Osteoblast (primary cell): ENCODE measurements at places on chromosomes 6 and 20. TPM values are rescaled to one million over a fixed set of nuclear protein-coding genes. Genes with fewer than 3 reads are reported as not detected.
A peak's percentile ranks its signal among the peaks of the same experiment; 100 is the strongest.

ABHD16B gene
- not detected in 2 replicates for total RNA-seq

BICRAL gene
- total RNA-seq: 9.4 TPM in 2 replicates

SEMG2 gene
- not detected in 2 replicates for total RNA-seq

ZNF165 gene
- 0.36 and 1.2 TPM in 2 replicates for total RNA-seq

TREML2 gene
- not detected in 2 replicates for total RNA-seq

GRCh38 chr6:16630026-16630643 lies 131.1 kb downstream of the ATXN1 start:
- no peaks in the 10 kb centered on the region for H3K36me3 ChIP-seq
- H3K27ac ChIP-seq: no peak overlapping the region
- no peaks in the 10 kb centered on the region for H3K27me3 ChIP-seq
- H3K4me3 ChIP-seq: no peak overlapping the region

- no peaks in the 10 kb centered on the region for H3K4me1 ChIP-seq
- DNase-seq: no peak
- H3K27ac ChIP-seq: no peak overlapping the region
- H3K4me3 ChIP-seq: no peak overlapping the region
These were observed 336.7 kb downstream of the GJA1 start for GRCh38 chr6:121771937-121772720.

GRCh38 chr20:51164731-51165130 lies 141.8 kb upstream of the KCNG1 start:
- H3K27ac ChIP-seq: no peak overlapping the region
- H3K36me3 ChIP-seq: no peaks in the 10 kb centered on the region
- H3K4me1 ChIP-seq: no peaks in the 10 kb centered on the region
- no peak for DNase-seq

- no peak overlapping the region for H3K4me3 ChIP-seq
- no peaks in the 10 kb centered on the region for H3K4me1 ChIP-seq
- DNase-seq: no peak
- H3K36me3 ChIP-seq: no peaks in the 10 kb centered on the region
- no peak overlapping the region for H3K27ac ChIP-seq
- H3K27me3 ChIP-seq: peaks cover 8% of the 10 kb centered on the region
These were observed 57.7 kb downstream of the ZDHHC14 start for GRCh38 chr6:157438611-157439111.

GRCh38 chr6:108526739-108527174 lies 34.0 kb upstream of the FOXO3 start:
- no peak overlapping the region for H3K4me3 ChIP-seq
- no peaks in the 10 kb centered on the region for H3K36me3 ChIP-seq
- DNase-seq: no peak
- no peaks in the 10 kb centered on the region for H3K4me1 ChIP-seq
- H3K27ac ChIP-seq: no peak overlapping the region

- no peak overlapping the region for H3K4me3 ChIP-seq
- peaks cover 2% of the 10 kb centered on the region for H3K27me3 ChIP-seq
- H3K4me1 ChIP-seq: no peaks in the 10 kb centered on the region
- no peaks in the 10 kb centered on the region for H3K36me3 ChIP-seq
These were observed 28.3 kb downstream of the NFATC2 start for GRCh38 chr20:51514249-51514648.

DNA sequence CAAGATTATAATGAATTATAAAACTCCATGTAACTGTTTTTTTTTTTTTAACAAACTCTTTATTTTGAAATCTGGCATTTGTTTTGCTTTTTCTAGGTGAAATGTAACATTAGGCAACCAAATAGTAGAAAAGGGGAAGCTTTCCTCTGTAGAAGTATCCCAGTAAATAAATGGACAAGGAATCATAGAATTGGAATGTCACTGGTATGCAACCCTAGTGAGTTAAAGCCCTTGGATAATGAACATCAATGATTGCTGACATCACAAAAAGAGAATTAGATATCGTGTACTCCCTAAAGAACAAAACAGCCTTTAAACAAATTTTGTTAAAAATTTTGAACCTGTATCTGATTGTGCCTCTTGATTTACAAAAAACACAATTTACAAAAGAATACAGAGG lies 93.9 kb upstream of the OGFRL1 start:
- H3K4me3 ChIP-seq: no peak overlapping the region
- no peaks in the 10 kb centered on the region for H3K27me3 ChIP-seq
- no peaks in the 10 kb centered on the region for H3K36me3 ChIP-seq
- H3K4me1 ChIP-seq: peaks cover 28% of the 10 kb centered on the region
- DNase-seq: no peak

- no peak overlapping the region for H3K4me3 ChIP-seq
- H3K36me3 ChIP-seq: no peaks in the 10 kb centered on the region
- no peaks in the 10 kb centered on the region for H3K27me3 ChIP-seq
- H3K4me1 ChIP-seq: no peaks in the 10 kb centered on the region
These were observed 637.5 kb upstream of the MAN1A1 start for GRCh38 chr6:119986934-119987549.

DNA sequence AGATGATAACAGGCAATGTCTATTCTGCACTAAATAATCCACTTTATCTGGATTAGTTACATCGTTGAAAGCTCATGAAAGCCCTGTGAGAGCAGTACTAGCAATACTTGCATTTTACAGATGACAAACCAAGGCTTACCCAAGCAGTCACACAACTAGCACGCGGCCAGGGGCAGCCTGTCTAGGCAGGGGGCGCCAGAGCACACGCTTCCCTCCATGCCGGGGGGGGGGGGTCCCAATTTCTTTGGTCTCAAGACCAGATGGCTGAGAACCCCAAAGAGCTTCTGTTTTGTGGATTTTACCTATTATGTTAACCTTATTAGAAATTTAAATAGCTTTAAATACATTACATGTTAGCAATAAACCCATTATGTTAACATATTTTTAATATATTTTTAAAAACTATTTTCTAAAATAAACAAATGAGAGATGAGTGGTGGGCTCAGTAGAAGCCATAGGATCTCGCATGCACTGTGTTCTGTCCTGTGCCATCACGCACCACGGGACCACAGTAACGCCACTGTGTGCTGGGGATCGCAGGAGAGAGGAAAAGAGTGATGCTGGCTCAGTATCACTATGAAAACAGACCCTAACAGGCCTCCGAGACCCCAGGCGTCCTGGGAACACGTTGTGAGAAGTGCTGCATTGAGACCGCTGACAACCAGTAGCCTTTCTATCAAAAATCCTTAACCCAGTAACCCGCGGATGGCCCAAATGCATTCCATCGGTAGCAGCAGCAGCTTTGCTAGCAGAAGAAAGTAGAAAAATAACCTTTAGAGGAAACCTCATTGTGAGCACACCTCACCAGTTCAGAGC lies 5.3 kb upstream of the PRR18 start:
- peak; percentile 93 for DNase-seq
- H3K4me1 ChIP-seq: no peaks in the 10 kb centered on the region
- H3K36me3 ChIP-seq: no peaks in the 10 kb centered on the region
- H3K27ac ChIP-seq: no peak overlapping the region

GRCh38 chr6:45690846-45691245 lies 313.1 kb upstream of the SUPT3H start:
- no peaks in the 10 kb centered on the region for H3K27me3 ChIP-seq
- no peak overlapping the region for H3K27ac ChIP-seq
- peak; percentile 58 for DNase-seq
- H3K36me3 ChIP-seq: no peaks in the 10 kb centered on the region
- no peaks in the 10 kb centered on the region for H3K4me1 ChIP-seq

DNA sequence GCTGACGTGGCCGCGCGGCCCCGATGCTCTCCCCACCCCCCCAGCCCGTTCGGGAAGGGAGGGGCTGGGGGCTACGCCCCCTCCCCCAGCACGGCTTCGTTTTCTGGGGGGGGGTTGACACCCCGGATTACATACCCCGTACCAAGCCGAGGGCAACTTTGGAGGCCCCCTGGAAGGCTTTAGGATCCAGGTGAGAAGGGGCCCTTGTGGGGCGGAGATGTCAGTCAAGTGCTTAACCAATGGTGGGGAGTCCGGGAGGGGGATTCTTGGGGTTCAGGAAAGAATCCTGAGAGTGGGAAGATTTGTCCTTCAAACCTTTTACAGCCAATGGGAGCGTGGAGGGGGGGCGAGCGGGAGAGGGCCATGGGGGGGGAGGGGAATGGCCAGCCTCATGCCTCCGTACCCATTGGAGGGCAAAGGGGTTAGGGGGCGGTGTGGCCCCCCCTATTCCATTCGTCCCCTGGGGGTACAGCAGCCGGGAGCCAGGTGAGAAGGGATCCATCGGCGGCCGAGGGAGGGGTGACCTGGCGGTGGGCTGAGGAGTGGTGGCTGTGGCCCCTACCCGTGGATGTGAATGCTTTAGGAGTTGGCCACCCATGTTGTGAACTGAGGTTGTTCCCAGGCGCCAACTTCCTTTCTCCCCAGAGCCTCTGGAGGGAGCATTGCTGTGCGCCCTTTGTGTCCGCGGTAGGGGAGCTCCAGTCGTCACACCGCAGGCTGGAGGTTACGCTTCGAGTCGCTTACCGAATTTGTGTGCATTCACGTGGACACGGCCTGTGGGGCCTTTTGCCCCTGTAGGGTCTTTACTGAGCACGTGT lies 682 bp downstream of the BRD2 start:
- peaks cover 29% of the 10 kb centered on the region for H3K4me1 ChIP-seq
- H3K27me3 ChIP-seq: no peaks in the 10 kb centered on the region
- H3K36me3 ChIP-seq: peaks cover 19% of the 10 kb centered on the region
- peak overlapping the region; percentile 95 for H3K4me3 ChIP-seq
- H3K27ac ChIP-seq: peak overlapping the region; percentile 100
- peak; percentile 94 for DNase-seq

DNA sequence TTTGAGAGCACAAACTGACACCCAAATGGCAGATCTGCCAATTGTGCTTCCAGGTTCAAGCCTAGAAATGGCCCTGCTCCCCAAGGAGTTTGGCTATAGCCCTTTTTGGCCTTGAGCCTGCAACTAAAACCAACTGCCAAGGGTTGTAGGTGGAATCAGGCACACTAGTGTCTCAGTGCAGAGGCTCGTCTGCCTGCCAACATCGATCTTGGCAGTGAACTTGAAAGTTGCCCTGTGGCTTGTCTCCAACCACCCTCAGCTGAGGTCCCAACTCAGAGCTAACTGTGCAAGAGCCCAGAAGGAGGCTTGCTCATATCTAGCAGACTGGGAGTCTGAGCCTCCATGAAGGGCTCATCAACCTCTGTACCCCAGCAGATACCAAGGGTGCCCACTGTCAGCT lies 92.7 kb upstream of the GLP1R start:
- H3K27me3 ChIP-seq: no peaks in the 10 kb centered on the region
- H3K4me3 ChIP-seq: no peak overlapping the region
- no peaks in the 10 kb centered on the region for H3K4me1 ChIP-seq
- H3K36me3 ChIP-seq: no peaks in the 10 kb centered on the region
- no peak for DNase-seq
- no peak overlapping the region for H3K27ac ChIP-seq

DNA sequence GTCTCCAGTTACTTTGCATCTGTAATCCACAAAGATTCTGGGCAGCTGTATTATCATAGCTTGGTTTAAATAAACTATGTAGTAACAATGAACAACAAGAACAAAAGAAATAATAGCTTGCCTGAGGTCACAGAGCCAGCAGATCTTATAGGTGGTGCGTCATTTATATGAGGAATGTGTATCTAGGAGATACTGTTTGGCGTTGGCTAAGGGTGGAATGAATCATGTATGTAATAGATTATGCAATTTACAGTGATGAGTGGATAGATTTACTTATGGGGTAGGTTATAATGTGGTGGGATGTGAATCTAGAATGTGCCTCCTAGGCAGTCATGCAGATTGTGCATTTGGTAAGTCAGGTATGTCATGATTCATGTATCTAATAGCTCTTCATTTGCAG lies 42.8 kb downstream of the HNF4A start:
- H3K4me1 ChIP-seq: peaks cover 3% of the 10 kb centered on the region
- no peak overlapping the region for H3K4me3 ChIP-seq
- no peak overlapping the region for H3K27ac ChIP-seq
- H3K27me3 ChIP-seq: peaks cover 16% of the 10 kb centered on the region
- H3K36me3 ChIP-seq: no peaks in the 10 kb centered on the region

DNA sequence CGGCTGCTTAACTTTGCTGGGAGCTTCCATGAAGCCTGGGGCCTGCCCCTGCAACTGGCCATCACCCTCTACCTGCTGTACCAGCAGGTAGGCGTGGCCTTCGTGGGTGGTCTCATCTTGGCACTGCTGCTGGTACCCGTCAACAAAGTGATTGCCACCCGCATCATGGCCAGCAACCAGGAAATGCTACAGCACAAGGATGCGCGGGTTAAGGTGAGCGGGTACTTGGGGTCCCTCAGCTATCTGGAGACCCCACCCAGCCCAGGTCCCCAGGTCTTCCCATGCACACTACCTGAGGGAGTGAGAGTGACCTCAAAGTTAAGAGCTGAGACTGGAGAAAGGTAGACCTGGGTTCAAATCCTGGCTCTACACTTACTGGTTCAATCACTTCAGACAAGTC lies 5.8 kb downstream of the ABCC10 start:
- no peak overlapping the region for H3K27ac ChIP-seq
- no peak overlapping the region for H3K4me3 ChIP-seq
- no peaks in the 10 kb centered on the region for H3K27me3 ChIP-seq
- DNase-seq: no peak
- H3K36me3 ChIP-seq: peaks cover 41% of the 10 kb centered on the region

- peaks cover 7% of the 10 kb centered on the region for H3K27me3 ChIP-seq
- no peak overlapping the region for H3K4me3 ChIP-seq
- H3K4me1 ChIP-seq: peaks cover 16% of the 10 kb centered on the region
These were observed 42.8 kb upstream of the SLCO4A1 start for GRCh38 chr20:62599216-62600110.

- DNase-seq: peak; percentile 30
- no peak overlapping the region for H3K27ac ChIP-seq
- H3K4me1 ChIP-seq: no peaks in the 10 kb centered on the region
- no peaks in the 10 kb centered on the region for H3K27me3 ChIP-seq
These were observed 536.8 kb downstream of the EYS start for GRCh38 chr6:65170273-65170672.

GRCh38 chr6:40550202-40551101 lies 36.7 kb downstream of the LRFN2 start:
- no peak for DNase-seq
- no peaks in the 10 kb centered on the region for H3K36me3 ChIP-seq

DNA sequence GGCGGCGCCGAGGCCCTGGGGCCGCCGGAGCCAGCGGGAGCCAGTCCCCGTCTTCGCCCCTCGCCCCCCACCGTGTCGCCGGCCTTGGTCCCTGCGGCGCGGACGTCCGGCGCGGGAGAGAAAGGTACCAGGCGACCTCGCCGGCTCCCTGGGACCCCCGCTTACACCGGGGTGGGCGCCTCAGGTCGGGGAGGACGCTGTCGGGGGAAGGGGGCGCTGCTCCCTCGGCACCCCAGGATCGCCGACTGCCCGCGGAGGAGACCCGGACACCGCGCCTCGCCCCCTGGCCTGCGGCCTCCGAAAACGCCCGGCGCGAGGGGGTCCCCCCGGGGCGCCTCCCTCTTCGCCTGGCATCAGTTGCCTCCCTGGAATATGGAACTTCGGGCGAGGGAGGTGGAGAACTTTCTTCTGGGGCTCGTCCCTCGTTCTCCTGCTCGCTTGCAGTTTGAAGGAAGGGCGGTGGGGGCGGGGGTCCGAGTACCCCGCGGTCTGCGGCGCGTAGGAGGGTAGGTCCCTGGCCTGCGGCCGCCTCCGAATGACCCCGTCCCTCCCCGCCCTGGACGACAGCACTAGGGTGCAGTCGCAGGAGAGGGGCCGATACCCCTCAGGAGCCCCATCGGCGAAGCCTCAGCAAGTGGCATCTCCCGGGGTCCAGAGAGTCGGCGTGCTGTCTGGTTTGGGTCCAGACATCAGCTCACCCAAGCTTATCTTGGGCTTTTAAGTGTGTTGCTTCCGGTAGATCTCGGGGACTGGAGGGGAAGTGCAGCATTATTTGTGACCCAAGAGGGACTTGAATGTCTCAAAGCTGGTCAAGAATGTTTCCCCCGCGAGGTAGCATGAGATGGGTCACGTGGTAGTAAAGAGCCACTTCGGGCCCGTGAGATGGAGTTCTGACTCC lies 549 bp downstream of the ANKRD6 start:
- peaks cover 28% of the 10 kb centered on the region for H3K27me3 ChIP-seq
- H3K27ac ChIP-seq: no peak overlapping the region
- peak overlapping the region; percentile 68 for H3K4me3 ChIP-seq
- H3K36me3 ChIP-seq: no peaks in the 10 kb centered on the region
- DNase-seq: peak; percentile 72
